ENCODE measurements at places on chromosomes 5 and 9.

DNA sequence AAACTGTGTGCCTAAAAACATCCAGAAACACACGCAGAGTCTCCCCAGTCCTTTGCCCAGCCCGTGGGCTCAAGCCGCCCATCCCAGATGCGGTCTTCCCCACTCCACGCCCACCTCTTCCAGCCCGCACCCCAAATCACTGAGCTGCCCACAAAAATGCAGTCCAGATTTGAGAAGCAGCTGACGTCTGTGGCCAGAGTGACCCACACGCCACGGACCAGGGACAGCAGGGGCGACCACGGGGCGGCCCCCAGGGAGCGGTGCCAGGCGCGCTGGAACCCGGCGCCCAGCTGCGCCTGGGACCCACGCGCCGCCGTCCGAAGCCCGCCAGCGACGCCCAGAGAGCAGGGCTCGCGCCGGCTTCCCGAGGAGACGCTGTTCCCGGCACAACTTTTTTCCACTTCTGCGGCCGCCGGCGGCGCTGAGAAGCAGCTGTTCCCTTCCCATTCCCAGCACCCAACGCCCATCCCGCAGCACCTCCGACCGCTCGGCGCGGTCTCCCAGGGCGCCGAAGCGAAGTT, 674 bp downstream of the LHFPL2 start:
- peak; percentile 30 for DNase-seq

- DNase-seq, result no peak
Measured at GRCh38 chr5:80866371-80866770, 93.8 kb upstream of the RASGRF2 start.

- DNase-seq, result no peak
Measured at GRCh38 chr9:34647084-34647403, 569 bp downstream of the GALT start.

DNA sequence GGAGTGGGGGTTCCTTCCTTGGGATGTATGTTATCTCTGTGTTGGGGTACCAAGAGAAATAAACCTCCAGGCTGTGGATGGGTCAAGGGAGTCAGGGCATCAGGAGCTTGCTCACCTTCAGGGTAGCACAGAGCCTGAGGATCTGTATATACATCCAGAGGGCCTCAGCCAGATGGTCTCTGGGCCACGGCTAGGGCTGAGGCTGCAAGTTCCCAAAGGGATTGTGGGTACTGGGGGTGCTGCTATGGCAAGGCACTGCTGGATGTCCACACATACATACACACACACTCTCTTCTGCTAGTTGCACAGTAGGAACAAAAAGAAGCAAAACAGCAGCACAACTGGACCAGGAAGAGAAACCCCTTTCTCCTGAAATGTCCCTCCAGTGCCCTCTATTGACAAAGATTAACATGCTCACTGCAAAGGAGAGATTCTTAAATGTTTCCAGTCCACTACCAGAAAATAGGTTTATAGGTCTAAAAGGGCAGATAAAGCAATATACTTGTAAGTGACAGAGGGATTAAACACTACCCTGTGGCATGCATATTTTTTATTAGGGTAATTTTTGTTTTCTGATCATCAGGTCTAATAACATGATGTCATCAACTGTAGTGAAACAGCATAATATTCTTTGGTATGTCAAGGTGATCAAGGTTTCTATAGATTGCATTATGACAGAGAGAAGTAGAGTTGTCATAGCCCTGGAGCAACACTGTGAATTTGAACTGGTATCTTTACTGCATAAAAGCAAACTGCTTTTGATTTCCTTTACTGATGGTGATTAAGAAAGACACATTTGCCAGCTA, 56.3 kb upstream of the KCNN2 start:
- DNase-seq, result peak; percentile 80

DNA sequence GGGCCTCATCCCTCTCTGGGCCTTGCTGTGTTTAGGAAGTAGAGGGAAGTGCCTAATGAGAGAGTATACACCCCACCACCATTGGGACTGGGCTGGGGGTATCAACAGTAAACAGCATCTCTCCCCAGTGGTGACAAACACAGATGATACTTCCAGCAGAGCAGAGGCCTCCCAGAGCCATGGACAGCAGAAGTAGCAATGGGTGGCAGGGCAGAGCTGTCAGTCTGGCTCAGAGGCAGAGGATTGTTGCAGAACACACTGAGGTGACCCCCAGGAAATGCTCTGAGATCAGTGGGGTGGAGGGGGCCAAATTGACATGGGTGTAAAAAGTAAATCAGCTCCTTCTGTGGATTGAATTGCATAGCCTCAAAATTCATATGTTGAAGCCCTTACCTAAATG, 12.1 kb upstream of the P4HA2 start:
- no peak for DNase-seq

- no peak for DNase-seq
Measured at GRCh38 chr9:23669776-23670175, 156.3 kb downstream of the ELAVL2 start.

DNA sequence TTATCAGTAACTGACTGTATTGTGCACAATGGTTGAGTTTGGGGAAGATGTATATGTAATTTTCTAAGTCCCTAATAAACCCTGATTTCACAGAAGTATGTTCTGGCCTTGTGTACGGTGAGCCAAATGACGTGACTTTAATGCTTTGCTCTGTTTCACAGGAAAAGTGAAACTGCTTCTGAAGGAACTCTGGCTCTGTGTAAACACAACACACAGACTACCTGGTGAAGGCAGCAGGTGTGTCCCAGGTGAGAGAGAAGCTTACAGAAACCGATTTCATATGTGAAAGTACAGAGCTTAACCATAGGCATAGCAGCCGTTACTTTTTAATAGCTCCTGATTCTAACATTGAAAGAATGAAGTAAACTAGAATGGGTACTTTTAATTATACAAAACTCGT, 31.9 kb downstream of the ICE1 start:
- DNase-seq, result no peak

DNA sequence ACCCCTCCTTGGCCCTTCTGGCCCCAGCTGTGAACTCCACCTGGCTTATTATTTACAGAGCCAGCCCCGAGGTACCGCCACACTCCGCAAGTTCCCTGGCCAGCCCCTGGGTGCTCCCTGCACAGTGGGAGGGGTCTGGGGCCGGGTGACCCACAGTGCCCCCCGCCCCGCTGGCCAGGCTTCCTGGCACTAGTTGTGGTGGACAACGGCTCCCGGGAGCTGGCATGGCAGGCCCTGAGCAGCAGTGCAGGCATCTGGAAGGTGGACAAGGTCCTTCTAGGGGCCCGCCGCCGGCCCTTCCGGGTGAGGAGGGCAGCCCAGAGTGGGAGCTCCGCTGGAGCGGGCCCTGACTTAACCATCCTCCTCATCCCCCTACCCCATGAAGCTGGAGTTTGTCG, 3.9 kb downstream of the MAMDC4 start:
- no peak for DNase-seq

DNA sequence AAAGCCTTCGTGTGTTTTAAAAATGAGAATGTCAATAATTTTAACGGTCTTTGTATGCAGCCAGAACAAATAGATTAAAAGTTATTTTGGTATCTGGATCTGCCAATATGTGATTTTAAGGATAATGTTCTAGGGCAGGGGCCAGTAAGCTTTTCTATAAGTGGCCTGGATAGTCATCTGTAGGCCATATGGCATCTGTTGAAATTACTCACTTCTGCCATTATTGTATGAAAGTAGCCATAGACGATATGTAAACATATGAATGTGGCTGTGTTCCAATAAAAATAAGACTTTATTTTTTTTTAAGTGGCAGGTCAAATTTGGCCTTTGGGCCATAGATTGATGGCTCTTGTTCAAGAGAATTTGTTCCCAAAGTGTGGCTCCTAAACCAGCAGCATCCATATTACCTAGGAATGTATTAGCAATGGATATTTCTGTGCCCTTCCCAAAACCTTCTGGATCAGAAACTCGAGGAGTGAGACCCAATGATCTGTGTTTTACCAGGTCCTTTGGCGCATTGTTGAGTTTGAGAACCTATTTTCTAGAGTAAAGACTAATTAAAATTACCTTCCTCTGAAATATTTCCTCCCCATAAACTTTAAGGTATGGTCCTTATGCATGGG, 55.9 kb downstream of the C6 start:
- no peak for DNase-seq

DNA sequence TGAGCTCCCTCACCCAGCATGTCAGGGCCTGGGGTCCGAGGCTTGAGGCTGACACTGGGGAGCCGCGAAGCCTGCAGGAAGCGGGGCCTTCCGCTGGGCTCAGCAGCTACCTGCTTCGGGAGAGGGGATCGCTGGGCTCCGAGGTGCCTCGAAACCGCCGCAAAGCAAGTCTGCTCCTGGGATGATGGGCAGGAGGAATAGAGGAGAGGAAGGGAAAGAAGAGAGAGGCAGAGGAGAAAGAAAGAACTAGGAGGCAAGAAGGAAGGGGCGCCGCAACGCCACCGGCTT, 1.5 kb upstream of the PRDM12 start:
- no peak for DNase-seq

GRCh38 chr5:92729088-92729487, 851.9 kb downstream of the NR2F1-AS1 start:
- no peak for DNase-seq

- DNase-seq, result no peak
Measured at GRCh38 chr9:68513981-68514380, 26.7 kb downstream of the TMEM252 start.

Data from HFFc6 (cell line).